ENCODE measurements at places on chromosomes 5 and 9. TPM values are rescaled to one million over a fixed set of nuclear protein-coding genes. Genes with fewer than 3 reads are reported as not detected.

DNA sequence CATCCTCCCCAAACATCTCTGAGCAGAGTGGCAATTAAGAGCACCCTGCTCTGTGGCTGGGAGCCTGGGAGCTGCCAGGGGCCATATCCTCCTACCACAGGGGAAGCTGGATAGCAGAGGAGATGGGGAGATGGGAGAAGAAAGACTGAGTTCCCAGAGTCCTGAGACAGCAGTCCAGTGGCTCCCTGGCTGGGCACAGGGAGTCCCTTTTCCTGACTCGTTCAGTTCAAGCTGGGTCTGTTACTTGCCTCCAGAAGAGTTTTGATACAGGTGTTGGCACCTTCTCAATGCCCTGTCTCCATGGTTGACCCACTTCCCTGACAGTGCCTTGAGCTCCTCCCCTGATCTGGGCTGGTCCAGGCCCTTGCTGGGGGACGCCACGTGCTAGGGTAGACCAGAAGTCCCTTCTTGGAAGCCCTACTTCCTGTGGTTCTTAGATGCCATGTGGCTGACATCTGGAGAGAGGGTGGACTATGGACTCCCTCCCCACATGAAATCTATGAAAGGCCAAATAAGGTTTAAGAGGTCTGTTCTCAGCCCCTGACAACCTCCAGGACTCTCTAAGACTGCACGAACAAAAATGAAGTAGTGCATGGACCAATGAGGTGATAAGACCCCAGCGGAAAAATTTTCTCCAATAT, 166.2 kb downstream of the AUH start:
- H3K4me1 ChIP-seq = peaks cover 54% of the 10 kb centered on the region
- no peak for DNase-seq
- H3K36me3 ChIP-seq = no peaks in the 10 kb centered on the region
- no peak overlapping the region for H3K4me3 ChIP-seq

GRCh38 chr5:134541736-134542376, 16.4 kb downstream of the JADE2 start:
- H3K27me3 ChIP-seq = no peaks in the 10 kb centered on the region
- peaks cover 76% of the 10 kb centered on the region for H3K36me3 ChIP-seq
- no peak overlapping the region for H3K4me3 ChIP-seq

DNA sequence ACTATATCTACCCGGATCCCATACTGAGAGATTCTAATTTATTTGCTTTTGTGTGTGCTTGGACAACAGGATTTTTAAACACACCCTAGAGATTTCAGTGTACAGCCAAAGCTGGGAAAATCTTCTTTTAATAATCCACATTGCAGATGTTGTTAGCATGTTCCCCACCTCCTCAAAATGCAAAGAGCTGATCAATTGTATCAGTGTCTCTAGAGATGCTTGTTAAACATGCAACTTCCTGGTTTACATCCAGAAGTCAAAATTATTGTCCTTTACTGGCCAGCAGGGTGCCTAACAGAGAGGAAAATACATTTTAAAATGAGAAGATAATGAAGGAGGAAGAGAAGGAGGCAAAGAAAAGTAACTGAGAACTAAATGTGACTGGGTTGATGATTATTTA, 793.3 kb downstream of the SEMA5A start:
- H3K4me1 ChIP-seq = no peaks in the 10 kb centered on the region
- no peaks in the 10 kb centered on the region for H3K36me3 ChIP-seq
- DNase-seq = no peak
- no peaks in the 10 kb centered on the region for H3K27me3 ChIP-seq
- no peak overlapping the region for H3K4me3 ChIP-seq

DNA sequence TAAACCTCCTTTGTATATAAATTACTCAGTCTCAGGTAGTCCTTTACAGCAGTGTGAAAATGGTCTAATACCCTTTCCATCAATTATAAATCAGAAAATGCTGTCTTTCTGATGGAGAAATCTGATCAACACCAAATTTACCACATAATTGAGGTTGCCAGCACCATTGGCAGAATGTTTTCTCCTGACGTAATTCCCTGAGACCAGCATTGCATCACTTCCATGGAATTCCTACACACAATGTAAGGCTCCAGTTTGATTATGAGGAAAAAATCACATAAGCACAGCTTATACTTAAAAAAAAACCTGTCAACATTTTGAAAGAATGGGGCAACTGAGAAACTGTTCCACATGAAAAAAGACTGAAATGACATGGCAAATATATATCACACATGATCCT, 618.7 kb upstream of the CDH6 start:
- H3K27ac ChIP-seq = no peak overlapping the region
- no peak for DNase-seq
- no peaks in the 10 kb centered on the region for H3K27me3 ChIP-seq
- H3K36me3 ChIP-seq = no peaks in the 10 kb centered on the region

Gene ZNF366
- 2.2 TPM for polyA plus RNA-seq
